ENCODE measurements at places on chromosomes 16 and 17.

- no peak for DNase-seq
Observed at GRCh38 chr16:31063495-31063842, 10.6 kb downstream of the ZNF668 start.

GRCh38 chr17:30082773-30083172 is 33.8 kb upstream of the NSRP1 start:
- DNase-seq: no peak

- peak; percentile 19 for DNase-seq
Observed at GRCh38 chr17:75927286-75927922, 13.4 kb downstream of the FBF1 start.

DNA sequence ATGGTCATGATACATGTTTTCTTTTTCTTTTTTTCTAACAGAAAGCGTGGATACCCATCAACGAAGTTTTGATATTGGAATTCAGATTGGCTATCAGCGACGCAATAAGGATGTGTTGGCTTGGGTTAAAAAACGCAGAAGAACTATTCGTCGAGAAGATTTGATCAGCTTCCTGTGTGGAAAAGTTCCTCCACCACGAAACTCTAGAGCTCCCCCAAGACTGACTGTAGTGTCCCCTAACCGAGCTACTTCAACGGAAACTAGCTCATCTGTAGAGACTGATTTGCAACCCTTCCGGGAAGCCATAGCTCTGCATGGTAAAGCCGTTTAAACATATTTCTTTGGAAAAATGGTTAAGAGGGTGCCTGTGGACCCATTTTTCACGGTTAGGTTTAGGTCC is 11.5 kb downstream of the HAPSTR1 start:
- DNase-seq: peak; percentile 45

DNA sequence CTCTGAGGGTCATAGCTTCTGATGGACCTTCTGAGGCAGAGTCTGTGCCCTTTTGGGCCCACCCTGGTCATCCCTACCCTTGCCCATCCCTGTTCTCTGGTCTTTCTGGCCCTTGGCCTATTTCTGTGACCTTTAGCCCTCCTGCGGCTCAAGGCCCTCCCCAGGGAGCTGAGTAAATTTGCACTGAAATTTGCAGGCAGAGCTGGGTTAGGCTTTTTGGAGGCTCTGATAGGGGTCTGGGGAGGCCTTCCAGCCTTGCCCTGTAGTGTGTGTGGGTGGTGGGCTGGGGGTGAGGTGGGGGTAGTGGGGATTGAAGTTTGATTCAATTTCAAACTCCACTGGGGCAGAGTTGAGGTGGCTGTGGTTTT is 17.8 kb downstream of the RARA start:
- DNase-seq: no peak

GRCh38 chr16:22052980-22053379 is 39.4 kb upstream of the VWA3A start:
- no peak for DNase-seq

DNA sequence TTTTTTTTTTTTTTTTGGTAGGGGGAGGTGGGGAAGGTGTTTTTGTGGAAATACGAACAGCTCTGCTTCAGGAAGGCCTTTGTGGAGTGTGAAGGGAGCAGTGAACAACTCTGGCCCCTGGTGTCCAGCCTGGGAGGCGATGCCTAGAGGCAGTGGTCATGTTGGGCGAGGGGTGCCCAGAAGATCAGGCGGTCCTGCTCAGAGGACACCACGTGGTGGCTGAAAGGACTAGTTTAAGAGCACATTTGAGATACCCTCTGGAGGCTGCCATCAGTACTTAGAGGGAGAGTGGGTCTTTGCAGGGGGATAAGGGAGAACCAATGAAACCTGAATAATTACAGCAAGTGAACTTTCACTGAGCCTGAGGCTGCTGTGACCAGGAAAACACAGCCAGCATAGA is 40.1 kb upstream of the RHOT1 start:
- DNase-seq: no peak

DNA sequence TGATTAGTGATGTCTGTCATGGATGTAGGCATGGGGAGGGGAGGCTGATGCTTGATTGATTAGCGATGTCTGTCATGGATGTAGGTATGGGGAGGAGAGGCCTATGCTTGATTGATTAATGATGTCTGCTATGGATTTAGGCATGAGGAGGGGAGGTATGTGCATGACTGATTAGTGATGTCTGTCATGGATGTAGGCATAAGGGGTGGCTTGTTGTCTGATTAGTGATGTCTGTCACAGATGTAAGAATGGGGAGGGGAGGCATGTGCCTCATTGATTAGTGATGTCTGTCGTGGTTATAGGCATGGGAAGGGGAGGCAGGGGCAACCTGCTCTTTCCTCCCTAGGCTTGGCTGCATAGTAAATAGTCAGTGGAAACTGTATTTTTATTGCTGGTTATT is 409.4 kb downstream of the HAPSTR1 start:
- no peak for DNase-seq

- no peak for DNase-seq
Observed at GRCh38 chr17:56350592-56350991, 197.3 kb downstream of the ANKFN1 start.

GRCh38 chr16:22030087-22030812 is 22.3 kb downstream of the MOSMO start:
- no peak for DNase-seq

DNA sequence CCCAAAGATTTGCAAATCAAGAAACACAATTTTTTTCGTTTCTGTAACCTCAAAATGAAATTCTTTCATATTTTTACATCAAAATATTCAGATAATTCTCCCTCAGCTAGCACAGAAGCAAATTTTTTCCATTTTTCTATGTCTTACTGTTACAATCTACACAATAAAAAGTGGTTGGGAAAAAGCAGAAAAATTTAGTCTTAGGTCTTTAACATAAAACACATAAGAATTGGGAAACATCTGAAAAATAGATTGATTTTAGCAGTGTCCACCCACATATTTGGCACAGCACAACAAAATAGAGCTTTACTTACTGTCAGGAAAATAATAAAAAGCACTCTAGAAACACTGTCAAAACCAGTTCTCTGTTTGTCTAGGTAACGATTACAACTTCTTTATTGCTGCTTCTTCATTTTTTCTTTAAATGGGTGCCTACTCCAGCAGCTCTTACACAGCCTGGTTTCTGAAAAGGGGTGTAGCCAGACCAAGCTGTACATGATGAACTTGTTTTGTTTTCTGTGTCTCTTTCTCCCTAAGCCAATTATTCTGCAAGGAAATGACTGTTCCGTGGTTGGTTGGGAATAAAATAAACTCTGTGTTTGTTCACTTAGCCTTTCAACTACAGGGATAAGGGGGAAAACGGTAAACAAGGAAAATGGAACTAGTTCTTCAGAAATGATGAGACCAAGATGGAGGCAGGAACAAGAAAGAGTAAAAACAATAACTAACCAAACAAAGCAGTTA is at the start of gene ABCA6:
ABCA6 (minus strand) TSS at position 465 of the 744 bp plus-strand sequence. CDS start 1,192 bp downstream, outside the sequence.
- DNase-seq: no peak

DNA sequence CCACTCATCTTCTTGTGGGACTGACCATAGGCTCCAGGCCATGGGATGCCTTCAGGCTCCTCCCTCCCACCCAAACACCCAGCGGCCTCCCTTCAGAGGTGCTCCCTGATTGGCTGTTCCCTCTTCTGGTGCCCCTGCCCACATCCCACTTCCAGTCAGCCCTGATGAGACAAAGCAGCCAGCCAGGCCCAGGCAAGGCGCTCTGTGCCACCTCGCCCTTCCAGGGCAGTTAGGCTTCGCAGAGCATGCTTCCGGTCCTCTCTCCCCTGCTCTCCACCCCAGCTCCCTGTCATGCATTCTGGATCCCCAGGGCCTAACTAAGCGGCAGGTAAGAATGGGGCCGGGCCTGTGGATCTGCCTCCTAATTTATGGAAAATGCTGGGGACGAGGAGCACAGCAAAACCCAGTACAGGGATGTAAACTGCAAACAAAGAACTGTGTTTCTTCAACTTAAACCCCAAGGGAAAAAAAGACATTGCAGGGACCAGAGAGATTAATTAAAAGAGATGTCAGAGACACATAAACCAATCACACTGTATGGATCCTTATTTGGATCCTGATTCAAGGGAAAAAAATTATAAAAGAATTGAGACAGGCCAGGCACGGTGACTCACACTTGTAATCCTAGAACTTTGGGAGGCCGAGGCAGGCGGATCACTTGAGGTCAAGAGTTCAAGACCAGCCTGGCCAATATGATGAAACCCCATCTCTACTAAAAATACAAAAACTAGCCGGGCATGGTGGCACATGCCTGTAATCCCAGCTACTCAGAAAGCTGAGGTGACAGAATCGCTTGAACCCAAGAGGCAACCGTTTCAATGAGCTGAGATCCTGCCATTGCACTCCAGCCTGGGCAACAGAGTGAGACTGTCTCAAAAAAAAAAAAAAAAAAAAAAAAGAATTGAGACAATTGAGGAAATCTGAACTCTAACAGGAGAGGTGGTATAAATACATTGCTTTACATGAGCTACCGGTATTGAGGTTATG is 26.0 kb downstream of the ZDHHC7 start:
- no peak for DNase-seq

- no peak for DNase-seq
Observed at GRCh38 chr16:1809281-1809801, 15.8 kb upstream of the IGFALS start.

DNA sequence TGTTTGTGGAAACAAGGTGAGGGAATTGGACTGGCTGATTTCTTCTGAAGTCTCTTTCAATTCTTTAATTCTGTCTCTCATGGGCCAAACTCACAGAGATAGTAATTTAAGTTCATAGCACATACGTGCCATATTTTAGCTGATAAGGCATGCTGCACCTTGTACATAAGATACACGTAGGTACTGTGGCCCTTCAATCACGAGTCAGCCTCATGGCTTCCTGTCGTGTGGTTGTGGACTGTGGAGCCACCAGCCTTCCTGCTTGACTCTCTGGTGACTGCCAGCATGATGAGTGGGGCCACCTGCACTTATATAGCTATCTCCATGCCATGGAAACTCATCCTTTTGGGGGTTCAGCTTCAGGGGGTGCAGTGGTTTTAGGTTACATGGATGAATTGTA is 25.1 kb downstream of the KSR1 start:
- peak; percentile 82 for DNase-seq

DNA sequence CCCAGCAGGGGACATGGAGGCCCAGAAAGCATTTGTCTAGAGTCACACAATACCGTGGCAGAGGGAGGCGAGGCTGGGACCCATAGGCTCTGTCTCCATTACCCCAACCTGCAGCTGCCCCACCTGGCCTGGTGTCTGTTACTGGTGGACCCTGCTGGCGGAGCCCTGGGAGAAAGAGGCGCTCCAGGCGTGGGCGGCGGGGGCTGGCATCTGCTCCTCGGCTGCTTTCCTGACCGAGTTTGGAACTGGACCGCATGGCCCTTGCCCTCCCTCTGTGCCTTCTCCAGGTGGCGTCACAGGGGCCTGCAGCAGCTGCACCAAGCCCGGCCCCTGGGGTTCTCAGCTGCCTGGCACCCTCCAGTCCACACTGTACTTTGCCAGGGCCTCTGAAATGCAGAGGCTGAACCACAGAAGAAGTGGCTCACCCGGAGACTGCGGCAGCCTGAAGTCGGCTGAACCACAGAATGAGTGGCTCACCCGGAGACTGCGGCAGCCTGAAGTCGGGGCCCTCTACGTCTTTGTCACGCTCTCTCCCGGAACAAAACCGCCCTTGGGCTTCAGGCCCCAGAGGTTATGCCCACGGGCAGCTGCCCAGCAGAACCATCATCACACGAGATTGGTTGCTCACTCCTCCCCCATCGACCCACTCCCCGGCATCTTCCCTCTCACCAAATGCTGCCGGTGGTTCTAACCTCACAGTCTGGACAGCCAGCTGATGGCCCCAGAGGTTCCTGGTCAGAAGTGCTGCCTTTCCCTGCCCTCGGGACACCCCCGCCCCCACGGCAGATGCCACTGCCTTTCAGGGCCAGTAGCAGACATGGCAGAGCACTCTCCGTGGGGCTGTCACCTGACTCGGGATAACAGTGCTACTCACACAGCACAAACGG is 20.2 kb downstream of the CBFA2T3 start:
- DNase-seq: no peak

DNA sequence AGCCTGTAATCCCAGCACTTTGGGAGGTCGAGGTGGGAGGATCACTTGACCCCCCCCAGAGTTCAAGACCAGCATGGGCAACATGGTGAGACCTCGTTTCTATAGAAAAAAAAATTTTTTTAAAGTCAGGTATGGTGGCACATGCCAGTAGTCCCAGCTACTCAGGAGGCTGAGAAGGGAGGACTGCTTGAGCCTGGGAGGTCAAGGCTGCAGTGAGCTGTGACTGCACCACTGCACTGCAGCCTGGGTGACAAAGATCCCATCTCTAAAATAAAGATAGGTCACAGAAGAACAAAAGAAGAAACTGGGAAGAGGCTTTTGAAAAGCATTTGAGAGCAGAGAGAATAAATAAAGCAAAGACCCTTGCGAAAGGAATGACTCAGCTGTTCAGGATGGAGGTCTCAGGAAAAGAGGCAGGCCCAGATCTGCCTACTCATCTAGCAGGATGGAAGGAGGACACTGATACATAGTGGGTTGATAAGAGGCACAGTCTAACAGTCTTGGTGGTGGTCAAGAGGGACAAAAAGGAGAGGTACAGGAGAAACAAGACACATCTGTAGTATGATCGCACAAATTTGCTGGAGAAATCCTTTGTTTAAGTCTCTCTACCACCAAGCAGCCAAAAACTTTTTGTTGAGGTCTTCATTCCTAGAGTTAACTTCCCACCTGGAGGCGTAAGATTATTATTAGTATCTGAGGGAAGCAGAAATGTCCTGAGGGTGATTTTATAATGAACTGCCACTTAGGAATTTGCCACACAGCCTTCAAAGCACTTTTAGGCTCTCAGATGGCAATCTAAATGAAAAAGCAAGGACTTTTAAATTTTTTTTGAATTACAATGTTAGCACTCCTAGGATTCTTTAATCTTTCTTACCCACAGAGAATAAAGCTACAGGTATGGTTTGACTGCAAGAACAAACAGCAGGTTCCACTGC is 17.6 kb downstream of the ZSWIM7 start:
- DNase-seq: no peak

- no peak for DNase-seq
Observed at GRCh38 chr17:74785981-74786360, 9.8 kb upstream of the NAT9 start.

- DNase-seq: no peak
Observed at GRCh38 chr16:86723689-86724088, 145.3 kb downstream of the FOXL1 start.

- DNase-seq: no peak
Observed at GRCh38 chr16:66493490-66494401, 56.2 kb downstream of the TK2 start.
